ENCODE measurements at places on chromosomes 4 and X.

DNA sequence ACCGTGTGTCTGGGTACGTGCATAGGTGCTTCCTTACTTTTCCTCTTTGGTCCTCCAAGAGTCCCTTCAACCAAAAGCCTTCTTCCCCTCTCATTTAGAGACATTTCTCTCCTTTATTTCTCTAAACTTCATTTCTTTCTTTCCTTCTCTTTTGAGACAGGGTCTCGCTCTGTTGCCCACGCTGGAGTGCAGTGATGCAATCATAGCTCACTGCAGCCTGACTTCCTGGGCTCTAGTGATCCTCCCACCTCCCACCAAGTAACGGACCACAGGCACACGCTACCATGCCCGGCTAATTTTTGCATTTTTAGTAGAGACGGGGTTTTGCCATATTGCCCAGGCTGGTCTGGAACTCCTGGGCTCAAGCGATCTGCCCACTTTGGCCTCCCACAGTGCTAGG, 42.2 kb downstream of the ACOX3 start:
- no peaks in the 10 kb centered on the region for H3K36me3 ChIP-seq
- no peak for DNase-seq
- peaks cover 7% of the 10 kb centered on the region for H3K4me1 ChIP-seq
- no peaks in the 10 kb centered on the region for H3K27me3 ChIP-seq
- no peak overlapping the region for H3K27ac ChIP-seq

GRCh38 chr4:13218326-13218958, 265.7 kb downstream of the RAB28 start:
- no peaks in the 10 kb centered on the region for H3K36me3 ChIP-seq
- no peak for DNase-seq
- no peaks in the 10 kb centered on the region for H3K4me1 ChIP-seq
- H3K4me3 ChIP-seq = no peak overlapping the region
- H3K27me3 ChIP-seq = peaks cover 4% of the 10 kb centered on the region

DNA sequence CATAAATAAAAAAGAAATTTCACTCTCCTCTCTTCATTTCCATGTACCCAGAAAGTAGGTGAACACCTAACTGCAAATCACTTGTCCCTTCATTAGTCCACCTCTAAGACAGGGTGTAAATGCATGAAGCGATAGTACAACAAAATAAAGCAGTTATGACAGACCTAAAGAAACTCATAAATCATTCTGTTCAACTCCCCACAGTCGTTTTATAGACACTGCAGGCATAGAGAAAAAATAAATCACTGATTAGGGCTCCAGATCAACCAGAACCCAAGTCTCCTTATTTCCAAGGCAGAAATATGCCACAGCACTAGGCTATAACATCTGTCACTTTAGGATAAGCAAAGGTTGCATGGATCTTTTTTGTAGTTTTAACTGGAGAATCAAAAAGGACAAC, 3.0 kb downstream of the RASGEF1B start:
- no peak overlapping the region for H3K4me3 ChIP-seq
- no peak overlapping the region for H3K27ac ChIP-seq
- H3K36me3 ChIP-seq = no peaks in the 10 kb centered on the region
- no peak for DNase-seq

- DNase-seq = no peak
- no peaks in the 10 kb centered on the region for H3K27me3 ChIP-seq
- no peaks in the 10 kb centered on the region for H3K36me3 ChIP-seq
- H3K4me1 ChIP-seq = no peaks in the 10 kb centered on the region
- no peak overlapping the region for H3K27ac ChIP-seq
- H3K4me3 ChIP-seq = no peak overlapping the region
Observed at GRCh38 chr4:31467781-31468180, 747.6 kb downstream of the PCDH7 start.

DNA sequence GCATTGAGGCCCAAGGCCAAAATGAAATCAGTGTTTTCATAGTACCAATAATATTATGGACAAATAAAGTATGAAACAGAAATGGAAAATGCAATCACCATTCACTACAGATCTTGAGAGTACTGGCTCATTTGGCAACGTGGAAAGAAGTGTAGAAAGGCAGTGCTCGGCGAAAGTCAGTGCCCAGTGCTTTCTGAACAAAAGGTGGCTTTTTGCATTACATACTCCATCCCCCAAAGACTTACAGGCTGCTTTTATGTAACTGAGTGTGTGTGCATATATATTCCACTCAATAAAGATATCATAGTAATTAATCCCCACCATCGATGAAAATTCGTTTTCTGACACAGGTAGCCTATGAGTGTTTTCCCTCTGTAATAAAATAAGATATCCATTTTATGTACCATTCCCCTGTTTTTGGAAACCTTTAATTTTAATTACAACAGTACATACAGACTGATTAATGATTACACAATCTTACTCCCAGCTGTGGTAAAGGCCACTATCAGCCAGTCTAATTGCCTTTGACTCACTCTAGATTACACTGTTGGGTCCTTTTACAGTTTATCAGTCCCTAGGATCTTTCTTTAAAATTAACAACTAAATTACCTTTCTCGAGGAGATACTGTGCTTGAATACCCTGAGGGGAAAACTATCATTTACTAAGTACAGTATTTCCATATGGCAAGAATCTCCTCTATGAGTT, 65.9 kb downstream of the MAD2L1 start:
- no peaks in the 10 kb centered on the region for H3K4me1 ChIP-seq
- H3K4me3 ChIP-seq = no peak overlapping the region
- no peaks in the 10 kb centered on the region for H3K36me3 ChIP-seq
- no peaks in the 10 kb centered on the region for H3K27me3 ChIP-seq
- H3K27ac ChIP-seq = no peak overlapping the region

- DNase-seq = no peak
- H3K27ac ChIP-seq = no peak overlapping the region
- H3K27me3 ChIP-seq = no peaks in the 10 kb centered on the region
- H3K4me3 ChIP-seq = no peak overlapping the region
- H3K36me3 ChIP-seq = no peaks in the 10 kb centered on the region
- H3K4me1 ChIP-seq = no peaks in the 10 kb centered on the region
Observed at GRCh38 chrX:57422289-57422688, 135.8 kb downstream of the FAAH2 start.

GRCh38 chrX:134803551-134804183, 145.4 kb upstream of the PLAC1 start:
- no peak for DNase-seq
- H3K4me3 ChIP-seq = no peak overlapping the region
- H3K27ac ChIP-seq = no peak overlapping the region
- H3K36me3 ChIP-seq = no peaks in the 10 kb centered on the region

GRCh38 chr4:173752610-173753230, 222.7 kb upstream of the HAND2 start:
- no peak overlapping the region for H3K4me3 ChIP-seq
- H3K4me1 ChIP-seq = no peaks in the 10 kb centered on the region
- H3K27ac ChIP-seq = no peak overlapping the region
- no peaks in the 10 kb centered on the region for H3K36me3 ChIP-seq

- no peak for DNase-seq
- H3K36me3 ChIP-seq = no peaks in the 10 kb centered on the region
- peaks cover 22% of the 10 kb centered on the region for H3K4me1 ChIP-seq
- no peak overlapping the region for H3K4me3 ChIP-seq
- no peaks in the 10 kb centered on the region for H3K27me3 ChIP-seq
Observed at GRCh38 chrX:46256875-46257274, 288.3 kb downstream of the ZNF674 start.

GRCh38 chrX:85994797-85995196, 52.6 kb downstream of the CHM start:
- no peaks in the 10 kb centered on the region for H3K27me3 ChIP-seq
- no peak for DNase-seq
- H3K36me3 ChIP-seq = no peaks in the 10 kb centered on the region
- no peak overlapping the region for H3K27ac ChIP-seq
- no peak overlapping the region for H3K4me3 ChIP-seq

DNA sequence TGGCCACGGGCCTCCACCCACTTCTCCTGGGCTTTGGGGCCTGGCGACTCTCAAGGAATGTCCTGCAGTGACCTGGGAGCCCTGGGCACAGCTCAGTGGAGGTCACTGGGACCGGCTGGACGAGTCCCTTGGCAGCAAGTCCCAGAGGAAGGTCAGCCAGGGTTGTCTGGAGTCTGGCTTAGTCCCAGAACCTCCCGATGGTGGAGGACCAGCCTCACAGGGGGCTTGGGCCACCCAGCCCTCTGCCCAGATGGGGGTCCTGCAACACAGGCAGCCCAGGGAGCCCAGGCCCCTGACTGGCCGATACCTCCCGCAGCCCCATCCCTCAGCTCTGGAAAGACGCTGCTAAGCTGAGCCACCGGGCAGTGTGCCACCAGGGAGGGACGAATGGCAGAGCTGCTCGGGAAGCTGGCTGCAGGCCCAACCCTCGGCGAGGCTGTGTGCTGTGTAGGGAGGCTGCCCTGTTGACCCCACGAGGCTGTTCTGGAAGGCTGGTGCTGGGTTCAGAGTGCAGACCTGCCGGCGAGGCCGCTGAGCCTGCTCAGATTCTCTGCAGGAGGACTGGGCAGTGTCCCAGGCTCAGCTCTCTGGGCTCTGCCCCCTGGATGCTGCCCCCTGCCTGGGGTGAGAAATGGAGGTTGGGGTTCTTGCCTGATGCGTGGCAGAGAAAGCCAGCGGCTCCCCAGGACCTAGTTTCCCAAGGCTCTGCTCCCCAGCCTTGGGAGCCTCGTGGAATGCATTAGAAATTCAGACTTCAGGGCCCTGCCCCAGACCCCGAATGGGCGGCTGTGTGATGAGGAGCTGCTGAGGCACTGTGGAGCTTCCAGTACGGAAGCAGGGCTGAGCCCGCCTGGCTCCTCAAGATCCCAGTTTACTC, 61.7 kb downstream of the ADRA2C start:
- DNase-seq = no peak
- peaks cover 38% of the 10 kb centered on the region for H3K27me3 ChIP-seq
- no peak overlapping the region for H3K4me3 ChIP-seq
- no peaks in the 10 kb centered on the region for H3K36me3 ChIP-seq

- no peak overlapping the region for H3K4me3 ChIP-seq
- no peak for DNase-seq
- peaks cover 28% of the 10 kb centered on the region for H3K27me3 ChIP-seq
Observed at GRCh38 chr4:52045028-52045427, 6.1 kb upstream of the SPATA18 start.

GRCh38 chr4:139175646-139176301, 1.2 kb downstream of the ELF2 start:
- peak overlapping the region; percentile 79 for H3K27ac ChIP-seq
- DNase-seq = peak; percentile 71
- peaks cover 14% of the 10 kb centered on the region for H3K36me3 ChIP-seq
- H3K27me3 ChIP-seq = no peaks in the 10 kb centered on the region

DNA sequence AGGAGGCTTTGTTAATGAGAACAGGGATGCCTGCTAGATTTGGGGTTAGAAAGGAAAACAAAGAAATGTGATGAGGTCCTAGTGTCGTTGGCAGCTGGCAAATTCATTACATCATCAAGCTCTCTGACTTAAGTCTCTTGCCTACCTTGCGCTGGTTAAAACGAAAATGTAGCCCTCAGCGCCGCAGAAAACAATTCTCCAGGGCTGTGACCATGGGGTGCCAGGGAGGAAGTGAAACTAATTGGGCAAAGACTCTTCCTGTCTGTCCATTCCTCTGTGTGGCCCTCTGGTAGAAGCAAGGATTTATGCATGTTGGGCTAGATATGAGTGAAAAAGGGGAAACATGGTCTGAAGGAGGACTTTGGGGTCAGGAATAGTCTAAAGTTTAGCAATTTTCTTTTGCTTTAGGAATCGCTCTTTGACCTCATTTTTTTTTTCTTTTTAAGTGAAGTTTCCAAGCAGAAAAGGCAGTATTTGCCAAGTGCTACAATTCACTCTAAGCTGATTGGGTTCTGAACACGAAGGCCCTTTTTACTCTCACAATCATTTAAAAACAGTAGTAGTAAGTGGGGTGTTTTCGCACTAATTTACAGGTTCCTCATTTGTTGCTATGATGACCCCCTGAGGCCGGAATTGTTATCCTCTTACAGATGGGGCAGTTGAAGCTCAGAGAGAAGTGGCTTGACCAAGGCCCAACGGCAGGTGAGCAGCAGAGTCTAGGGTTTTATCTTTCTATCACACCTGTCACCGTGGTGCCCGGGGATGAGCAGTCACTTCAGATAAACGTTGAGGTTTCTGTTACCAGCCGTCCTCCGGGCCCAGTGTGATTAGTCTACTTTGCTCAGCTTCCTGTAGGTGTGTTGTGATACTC, 27.3 kb upstream of the CHRNA9 start:
- no peaks in the 10 kb centered on the region for H3K27me3 ChIP-seq
- H3K4me3 ChIP-seq = no peak overlapping the region
- H3K4me1 ChIP-seq = no peaks in the 10 kb centered on the region
- no peak for DNase-seq
- H3K27ac ChIP-seq = no peak overlapping the region
- H3K36me3 ChIP-seq = no peaks in the 10 kb centered on the region

DNA sequence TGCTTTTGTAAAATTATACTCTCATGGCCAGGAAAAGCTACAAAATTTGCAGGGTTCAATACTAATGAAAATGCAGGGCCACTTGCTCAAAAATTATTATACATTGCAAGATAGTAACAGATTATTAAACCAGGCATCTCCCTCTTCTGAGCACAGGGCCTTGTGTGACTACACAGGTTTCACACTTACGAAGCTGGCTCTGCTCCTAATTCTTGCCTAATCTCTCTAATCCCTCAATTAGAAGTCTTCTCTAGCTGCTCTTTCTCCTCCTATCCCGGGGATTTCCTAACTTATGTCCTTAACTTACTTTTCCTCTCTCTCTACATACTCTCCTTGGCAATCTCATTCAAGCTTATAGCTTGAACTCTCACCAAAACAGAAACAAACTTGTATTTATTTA, 168.3 kb downstream of the AREG start:
- H3K27ac ChIP-seq = no peak overlapping the region
- no peaks in the 10 kb centered on the region for H3K4me1 ChIP-seq
- H3K4me3 ChIP-seq = no peak overlapping the region
- no peak for DNase-seq
- no peaks in the 10 kb centered on the region for H3K27me3 ChIP-seq
- no peaks in the 10 kb centered on the region for H3K36me3 ChIP-seq

GRCh38 chr4:145625677-145626622, 6.8 kb downstream of the MMAA start:
- DNase-seq = no peak
- H3K36me3 ChIP-seq = no peaks in the 10 kb centered on the region
- no peak overlapping the region for H3K4me3 ChIP-seq
- H3K4me1 ChIP-seq = peaks cover 11% of the 10 kb centered on the region

- no peak overlapping the region for H3K27ac ChIP-seq
- no peak overlapping the region for H3K4me3 ChIP-seq
- H3K4me1 ChIP-seq = no peaks in the 10 kb centered on the region
- no peaks in the 10 kb centered on the region for H3K36me3 ChIP-seq
- no peak for DNase-seq
Observed at GRCh38 chrX:64456828-64457227, 61.6 kb upstream of the MTMR8 start.

DNA sequence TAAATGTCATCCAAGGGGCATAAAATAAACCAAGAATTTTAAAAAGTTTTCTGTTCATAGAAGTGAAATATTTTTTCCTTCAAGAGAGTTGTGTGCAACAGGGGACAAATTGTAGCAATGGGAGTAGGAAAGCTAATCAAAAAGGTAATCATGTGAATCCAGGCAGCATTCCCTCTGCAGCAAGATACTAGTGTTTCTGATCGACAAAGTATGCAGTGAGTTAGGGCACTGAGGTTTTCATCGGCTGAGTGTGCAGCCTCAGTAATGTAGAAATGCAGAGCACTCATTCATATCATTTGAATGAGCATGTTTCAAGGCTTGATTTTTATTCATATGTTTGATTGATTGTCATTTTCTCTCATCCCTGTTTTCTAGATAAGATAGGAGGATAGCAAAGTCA, 321.7 kb downstream of the PCDH7 start:
- H3K27me3 ChIP-seq = no peaks in the 10 kb centered on the region
- no peak overlapping the region for H3K4me3 ChIP-seq
- H3K27ac ChIP-seq = no peak overlapping the region

- DNase-seq = no peak
- H3K4me3 ChIP-seq = no peak overlapping the region
- no peak overlapping the region for H3K27ac ChIP-seq
- no peaks in the 10 kb centered on the region for H3K27me3 ChIP-seq
Observed at GRCh38 chr4:40789771-40790170, 40.0 kb downstream of the NSUN7 start.

Measured in SJSA1 (cell line).